ENCODE measurements at places on chromosomes 4 and X. TPM values are rescaled to one million over a fixed set of nuclear protein-coding genes. Genes with fewer than 3 reads are reported as not detected.
A peak's percentile ranks its signal among the peaks of the same experiment; 100 is the strongest.

Gene CLCN4
- 7.3 TPM for total RNA-seq

Gene LONRF3
- total RNA-seq: 5.5 TPM

Gene LGI2
- 7.5 TPM for total RNA-seq

Gene ADAM29
- not detected for total RNA-seq

Gene AKAP14
- not detected for total RNA-seq

Gene MSL3
- 27.1 TPM for total RNA-seq

Gene PCDH11X
- total RNA-seq: 0.41 TPM

Gene GAGE2A
- total RNA-seq: not detected

Gene OPHN1
- 9.5 TPM for total RNA-seq

DNA sequence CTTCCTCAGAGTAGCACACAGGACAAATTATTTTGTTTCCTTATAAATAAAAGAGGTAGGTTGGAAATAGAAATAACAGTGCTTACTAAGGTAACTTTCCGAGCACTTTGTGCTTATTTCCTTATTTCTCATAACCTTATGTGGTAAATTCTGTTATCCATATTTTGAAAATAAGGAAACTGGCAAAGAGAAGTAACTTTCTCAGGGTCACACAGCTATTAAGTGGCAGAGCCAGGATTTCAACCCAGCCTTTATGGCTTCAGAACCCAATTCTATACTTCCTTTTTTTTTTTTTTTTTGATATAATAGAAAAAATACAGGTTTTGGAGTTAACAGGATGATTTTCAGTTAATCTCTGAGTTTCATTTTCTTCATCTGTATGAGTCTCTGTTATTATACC lies 3.3 kb downstream of the UTP3 start:
- DNase-seq: no peak

DNA sequence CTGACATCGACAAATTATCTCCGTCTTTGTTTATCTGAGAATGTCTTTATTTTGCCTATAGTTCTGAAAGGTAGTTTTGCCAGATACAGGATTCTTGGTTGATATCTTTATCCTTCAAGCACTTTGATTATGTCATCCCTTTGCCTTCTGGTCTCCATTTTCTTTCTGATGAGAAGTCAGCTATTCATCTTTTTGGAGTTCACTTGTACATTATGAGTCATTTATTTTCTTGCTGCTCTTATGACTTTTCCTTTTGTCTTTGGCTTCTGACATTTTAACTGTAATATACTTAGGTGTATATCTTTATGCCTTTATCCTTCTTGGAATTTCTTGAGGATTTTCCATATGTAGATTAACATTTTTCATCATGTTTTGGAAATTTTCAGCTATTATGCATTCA lies 51.4 kb downstream of the SHROOM4 start:
- no peak for DNase-seq

DNA sequence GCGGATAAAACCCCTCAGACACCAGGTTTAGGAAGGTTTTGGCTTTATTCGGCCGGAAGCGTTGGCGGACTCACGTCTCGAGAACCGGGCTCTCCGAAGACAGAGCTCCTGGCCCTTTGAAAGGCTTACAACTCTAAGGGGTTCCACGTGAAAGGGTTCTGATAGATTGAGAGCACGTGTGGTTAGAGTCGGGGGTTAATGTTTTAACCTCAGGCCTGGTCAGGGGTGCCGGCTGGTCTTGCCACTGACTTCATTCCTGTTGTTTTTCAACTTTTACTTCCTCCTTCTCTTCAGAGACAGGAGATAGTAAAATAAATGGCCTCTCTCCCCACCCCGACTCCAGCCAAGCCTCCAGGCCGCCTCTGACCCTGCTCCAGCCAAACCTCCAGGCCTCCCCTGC lies 4.7 kb upstream of the ASMT start:
- DNase-seq: no peak

DNA sequence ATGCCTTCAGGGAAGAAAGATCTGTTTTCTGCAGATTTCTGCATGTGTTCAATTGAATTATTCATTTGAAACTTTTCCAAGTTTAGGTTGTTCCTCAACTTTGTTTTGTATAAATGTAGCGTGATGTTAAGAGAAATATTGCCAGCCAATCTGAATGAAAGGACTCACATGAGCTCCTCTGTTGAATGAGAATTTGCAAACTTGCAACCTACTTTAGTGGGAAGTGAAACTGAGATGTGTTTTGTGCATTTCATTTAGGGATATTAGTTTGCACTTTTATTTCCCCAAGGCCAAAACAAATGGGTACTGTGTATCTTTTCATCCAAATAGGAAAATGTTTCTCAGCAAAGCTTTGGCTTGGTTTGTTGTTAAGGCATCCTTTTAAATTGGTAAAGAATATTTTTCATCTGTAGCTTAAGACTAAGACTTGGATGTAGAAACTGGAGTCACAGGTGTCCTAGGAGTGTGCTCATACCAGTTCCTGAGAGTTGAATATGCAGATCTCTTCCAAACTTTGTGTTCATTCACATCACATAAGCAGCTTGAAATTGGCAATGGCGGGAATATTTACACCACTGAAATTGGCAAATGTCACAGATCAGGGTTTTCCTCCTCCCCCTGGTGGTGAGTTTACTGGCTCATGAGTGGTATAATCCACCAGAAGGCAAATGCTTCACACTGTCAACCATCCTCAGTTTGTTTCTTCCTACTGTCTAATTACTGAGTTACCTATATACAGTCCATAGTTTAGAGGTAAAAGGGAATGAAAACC lies 193.6 kb upstream of the BANK1 start:
- no peak for DNase-seq

DNA sequence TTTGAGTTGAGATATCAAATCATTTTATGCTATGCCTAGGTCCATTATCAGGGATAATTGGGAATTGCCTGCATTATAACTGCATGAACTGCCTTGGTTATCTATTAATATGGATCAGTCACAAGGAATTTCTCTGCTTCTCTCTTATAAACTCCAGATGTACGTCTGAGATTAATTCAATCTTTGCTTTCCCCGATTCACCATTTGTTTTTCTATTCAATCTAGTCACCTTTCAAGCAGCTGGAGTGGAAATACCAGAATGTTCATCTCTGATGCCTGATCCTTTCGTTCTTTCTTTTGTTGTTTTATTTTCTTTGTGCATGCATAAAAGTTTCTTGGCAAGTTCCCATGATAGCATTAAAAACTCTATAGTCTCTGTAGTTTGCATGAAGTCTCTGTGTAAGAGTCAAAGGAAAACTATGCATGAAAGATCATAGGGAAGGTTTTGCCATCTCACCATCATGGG lies 22.6 kb downstream of the SYNPO2 start:
- DNase-seq: no peak

- peak; percentile 29 for DNase-seq
Observed at GRCh38 chrX:15564981-15565579, 35.7 kb downstream of the ACE2 start.
